ENCODE measurements at places on chromosomes 5 and 9.
A peak's percentile ranks its signal among the peaks of the same experiment; 100 is the strongest.

DNA sequence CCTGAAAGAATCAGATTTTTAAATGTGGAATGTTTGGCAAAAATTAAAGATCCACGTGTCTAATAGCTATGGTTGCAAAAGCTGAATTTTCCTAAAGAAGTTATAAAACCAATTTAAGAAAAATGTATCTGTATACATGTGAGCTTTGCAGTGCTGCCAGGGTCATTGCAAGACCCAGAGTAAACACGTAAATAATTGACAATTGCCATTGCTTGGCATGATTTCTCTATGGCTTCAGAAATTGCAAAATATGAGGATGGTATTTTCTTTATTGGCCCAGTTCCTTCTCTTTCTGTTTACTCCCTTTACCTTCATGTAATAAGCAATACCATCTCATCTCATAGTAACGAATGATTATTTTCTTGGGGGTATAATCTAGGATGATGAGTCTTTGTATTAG, 123.9 kb downstream of the ERCC6L2 start:
- no peak for DNase-seq

- no peak for DNase-seq
These were observed 53.6 kb downstream of the RAB24 start for GRCh38 chr5:177249761-177250537.

- no peak for DNase-seq
These were observed 104.1 kb upstream of the BASP1 start for GRCh38 chr5:17113174-17113958.

DNA sequence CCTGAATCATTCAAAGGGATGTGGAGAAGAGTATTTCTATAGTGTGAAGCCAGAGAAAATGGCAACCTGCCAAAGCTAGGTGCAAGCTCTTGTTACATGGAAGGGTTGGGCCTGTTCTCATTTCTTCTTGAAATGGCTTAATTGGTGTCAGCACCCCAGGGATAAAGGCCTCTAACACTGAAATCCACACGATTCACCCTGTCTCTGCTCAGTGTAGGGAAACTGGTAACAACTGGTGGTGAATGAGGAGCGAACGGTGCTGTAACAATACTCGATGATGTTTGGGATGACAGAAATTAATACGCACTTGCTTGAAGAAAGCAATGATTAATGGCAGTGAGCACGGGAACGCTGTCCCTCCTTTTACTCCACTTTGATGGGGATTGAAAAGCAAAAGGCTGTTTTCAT, 16.2 kb downstream of the PBX3 start:
- DNase-seq = peak; percentile 62

DNA sequence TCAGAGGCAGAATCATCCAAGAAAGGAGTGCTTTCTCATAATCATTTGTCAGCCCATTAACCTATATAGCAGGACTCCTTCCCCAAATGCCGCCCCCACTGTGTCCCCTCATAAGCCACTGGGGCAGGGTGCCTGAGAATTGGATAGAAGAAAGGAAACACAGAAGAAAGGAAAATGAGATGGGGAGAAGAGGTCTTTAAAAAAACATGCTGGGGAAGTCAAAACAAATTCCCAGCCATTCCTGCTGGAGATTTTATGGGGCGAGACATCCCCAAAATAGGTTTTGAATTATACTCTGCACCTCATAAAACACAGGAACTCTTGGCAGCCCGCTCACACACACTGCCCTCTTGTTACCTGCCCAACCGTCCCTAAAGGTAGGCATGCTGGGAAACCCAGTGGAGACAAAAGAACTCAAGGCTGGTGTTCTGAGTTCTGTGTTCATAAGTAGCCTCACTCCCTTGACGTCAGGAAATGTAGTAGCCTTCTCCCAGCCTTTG, 19.7 kb downstream of the ASTN2 start:
- DNase-seq = no peak

DNA sequence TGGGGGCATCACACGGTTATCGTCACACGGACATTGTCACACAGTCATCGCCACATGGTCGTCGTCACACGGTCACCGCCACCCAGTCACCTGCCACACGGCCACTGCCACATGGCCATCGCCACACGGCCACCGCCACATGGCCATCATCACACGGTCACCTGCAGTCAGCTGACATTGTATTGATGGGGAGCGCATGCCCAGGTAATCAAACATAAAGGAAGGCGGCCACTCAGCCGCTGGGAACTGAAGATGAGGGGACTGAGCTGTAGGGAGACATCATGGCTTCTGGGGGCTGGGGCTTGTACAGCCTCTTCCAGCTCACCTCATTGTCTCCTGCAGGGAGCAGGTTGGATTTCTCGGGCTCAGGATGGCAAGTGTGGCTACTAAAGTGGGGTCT, 49.2 kb downstream of the MRPL36 start:
- no peak for DNase-seq

- no peak for DNase-seq
These were observed 242.5 kb upstream of the RIOK2 start for GRCh38 chr5:97425511-97425910.

DNA sequence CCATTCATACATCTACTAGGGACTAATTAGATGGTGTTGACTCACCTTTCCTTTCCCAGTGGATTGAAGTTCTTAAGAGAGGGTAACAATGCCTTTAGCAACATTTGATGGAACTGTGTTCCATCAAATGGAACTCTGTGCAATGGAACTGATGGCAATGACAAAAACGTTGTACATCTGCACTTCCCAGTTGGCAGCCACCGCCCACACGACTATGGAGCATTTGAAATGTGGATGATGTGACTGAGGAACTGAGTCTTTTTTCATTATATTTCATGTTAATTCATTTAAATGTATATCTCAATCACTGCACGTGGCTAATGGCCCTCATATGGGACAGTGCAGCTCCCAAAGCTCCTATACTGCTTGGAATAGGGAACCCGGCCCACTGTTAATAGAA, 39.0 kb upstream of the ICE1 start:
- DNase-seq = no peak

DNA sequence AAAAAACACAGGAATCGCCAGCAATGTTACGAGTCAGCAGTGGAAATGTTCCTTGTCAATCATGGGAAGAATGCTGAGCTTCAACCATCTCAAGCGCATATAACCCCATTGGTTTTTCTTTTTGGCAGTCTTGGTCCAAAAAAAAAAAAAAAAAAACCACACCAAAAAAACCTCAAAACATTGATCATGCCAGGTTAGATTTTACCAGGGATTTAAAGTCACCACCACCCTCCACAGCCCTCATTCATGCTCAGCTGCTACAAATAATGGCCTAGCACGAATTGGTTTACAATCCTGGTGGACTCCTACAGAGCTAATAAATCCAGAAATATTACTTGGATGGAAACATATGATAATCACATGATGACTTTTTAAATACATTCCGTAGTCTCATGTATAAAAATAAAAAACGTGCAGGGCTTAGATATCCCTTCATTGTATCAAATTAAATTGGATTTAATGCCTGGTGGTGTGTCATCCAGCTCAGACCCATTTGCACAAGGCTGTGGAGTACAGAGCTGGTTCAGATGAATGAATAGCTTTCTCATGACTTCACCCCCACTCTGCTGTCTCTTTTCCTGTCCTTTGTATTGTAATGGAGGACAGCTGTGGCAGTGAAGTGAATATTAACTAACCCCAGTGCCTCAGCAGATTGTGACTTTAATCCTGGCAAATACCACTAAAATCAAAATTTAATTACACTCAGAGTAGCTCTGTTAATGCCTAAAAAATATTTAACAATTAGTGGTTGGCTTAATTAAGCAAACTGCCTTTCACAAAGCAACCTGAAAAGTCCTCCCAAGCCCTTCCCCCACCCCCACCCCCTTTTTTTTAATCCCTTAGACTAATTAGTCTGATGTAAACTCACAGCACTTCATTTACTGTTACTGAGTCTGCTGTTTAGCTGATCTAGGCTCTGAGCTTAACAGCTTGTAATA, 626.5 kb upstream of the ZNF608 start:
- DNase-seq = no peak

DNA sequence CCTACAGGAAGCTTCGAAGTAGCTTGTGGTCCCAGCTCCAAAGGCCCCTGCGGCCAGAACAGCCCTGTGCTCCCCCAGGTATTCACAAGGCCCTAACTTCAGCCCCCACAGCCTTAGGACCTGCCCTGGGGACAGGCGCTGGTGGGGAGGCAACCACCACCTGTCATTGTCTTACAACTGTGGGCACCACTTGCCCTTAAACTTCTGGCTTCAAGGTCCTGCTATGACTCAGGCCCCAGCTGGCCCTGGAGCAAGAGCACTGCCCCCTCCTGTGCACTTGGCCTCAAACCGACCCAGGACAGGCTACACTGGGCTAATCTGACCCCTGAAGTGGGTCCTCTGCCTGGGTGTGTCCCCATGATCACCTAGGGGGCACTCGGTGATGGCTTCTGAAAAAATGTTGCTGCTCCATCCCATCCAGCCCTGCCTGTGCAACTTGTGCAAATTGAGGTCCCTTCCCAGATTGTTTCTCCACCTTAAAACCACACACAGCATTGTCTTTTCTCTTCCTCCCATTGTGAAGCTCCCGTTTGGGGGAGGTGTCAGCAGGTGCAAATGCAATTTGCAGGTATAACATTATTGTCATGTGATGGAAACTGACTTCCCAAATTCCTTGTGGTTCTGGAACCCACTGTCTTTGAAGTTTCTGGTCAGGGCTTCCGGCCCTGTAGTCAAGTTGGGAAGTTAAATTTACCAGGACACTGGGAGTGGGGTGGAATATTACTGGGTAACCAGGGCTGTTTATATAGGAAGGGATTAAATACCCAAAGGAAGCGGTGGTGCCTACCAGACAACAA, 1.1 kb upstream of the PROB1 start:
- no peak for DNase-seq

- DNase-seq = no peak
These were observed 31.9 kb upstream of the ENTREP1 start for GRCh38 chr9:69293156-69293555.

GRCh38 chr9:79043916-79044315, 527.8 kb upstream of the TLE4 start:
- no peak for DNase-seq

GRCh38 chr9:133080161-133080560, 18.4 kb downstream of the CEL start:
- DNase-seq = no peak

DNA sequence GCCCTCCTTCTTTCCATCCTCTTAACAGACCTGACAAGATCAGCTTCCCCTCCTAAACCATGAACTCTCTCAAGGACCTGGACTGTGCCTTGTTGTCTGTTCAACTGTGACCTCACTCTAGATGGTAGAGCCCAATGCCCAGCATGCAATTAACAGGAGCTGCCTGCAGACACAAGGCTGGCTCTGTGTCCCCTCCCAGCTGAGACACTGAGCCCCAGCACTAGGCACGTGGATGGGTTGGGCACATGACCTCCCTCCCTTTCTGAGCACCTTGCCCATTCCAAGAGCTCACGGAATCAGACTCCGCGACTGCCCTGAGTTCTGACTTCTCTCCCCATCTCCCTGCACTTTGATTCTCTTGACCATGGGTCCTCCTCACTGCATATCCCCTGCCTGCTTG, 93.5 kb upstream of the LRRTM2 start:
- DNase-seq = no peak

GRCh38 chr9:19490828-19491227, 82.0 kb downstream of the ACER2 start:
- no peak for DNase-seq

DNA sequence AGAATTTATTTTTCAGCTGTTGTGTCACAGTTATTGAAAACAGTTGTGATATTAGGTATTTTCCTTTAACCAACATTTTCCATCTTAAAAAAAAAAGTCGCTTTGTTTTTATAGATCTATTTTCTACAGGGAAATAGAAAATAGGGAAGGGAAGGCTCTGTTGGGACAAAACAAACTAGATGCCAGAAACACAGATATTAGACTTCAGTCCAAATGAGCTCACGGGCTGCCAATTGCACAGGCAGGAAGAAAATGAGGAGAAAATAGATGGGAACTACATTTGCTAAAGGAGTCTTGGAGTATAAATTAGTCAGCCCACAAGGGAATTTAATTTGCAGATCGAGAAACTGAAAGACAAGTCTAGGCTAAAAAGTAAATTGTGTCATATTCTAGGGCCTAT, 21.4 kb upstream of the ISOC1 start:
- no peak for DNase-seq

DNA sequence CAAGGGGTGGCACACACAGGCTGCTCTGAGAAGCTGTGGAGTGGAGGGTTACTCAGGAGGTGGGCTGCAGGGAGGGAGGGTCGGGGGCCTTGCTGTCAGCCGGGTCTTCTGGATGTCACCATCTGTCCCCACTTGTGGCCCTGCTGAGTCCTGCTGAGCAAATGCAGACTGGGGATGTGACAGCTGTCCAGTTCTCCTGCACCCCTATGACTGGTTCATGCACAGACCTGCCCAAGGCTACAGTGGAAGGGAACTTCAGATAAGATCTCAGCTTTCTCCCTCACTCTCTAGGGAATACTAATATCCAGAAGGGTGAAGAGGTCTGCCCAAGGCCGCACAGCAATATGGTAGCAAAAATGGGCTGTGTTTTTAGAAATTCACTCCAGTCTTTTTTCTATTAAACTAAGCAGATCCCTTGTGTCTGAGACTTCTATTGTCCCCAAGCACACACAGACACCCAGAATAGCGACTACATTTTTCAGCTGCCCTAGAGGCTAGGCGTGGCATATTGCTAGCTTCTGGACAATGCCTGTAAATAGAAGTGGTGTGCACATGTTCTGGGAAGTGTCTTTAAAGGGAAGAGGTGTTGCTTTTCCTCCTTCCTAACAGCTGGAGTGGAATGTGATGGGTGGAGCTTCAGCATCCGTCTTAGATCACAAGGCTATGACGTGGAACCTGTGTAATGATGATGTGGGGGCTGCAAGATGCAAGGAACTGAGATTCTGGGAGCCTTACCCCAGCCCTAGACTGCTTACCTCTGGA, 51.1 kb upstream of the TBC1D2 start:
- DNase-seq = no peak

GRCh38 chr9:19623941-19624340, 164.9 kb downstream of the SLC24A2 start:
- DNase-seq = no peak

DNA sequence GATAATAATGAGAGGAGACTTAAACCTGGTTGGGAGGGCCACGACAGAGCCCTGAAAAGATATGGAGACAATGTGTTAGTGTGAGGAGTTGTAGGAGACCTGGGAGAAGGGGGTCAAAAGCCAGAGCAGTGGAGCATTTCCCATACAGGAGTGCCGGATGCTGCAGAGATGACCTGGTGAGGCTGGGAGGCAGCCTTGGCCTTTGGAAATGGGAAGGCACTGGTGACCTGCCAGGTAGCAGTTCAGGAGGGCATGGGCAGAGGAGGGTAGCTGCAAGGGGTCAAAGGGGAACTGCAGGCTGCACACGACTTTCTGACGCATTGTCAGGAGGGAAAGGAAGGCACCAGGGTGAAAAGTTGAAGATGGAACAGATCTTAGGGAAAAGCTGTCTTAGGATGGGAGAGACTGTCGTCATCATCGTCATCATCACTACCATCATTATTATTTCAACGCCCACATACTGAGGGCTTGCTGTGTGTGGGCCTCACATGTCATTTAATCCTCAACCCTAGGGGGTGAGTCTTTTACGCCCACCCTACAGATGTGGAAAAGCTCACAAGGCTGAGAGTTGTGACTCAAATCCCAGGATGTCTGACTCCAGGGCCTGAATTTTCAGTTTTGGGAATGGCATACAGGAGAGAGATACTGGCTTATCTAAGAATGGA, 13.3 kb downstream of the ARAP3 start:
- no peak for DNase-seq

GRCh38 chr5:149413477-149414210, 34.6 kb upstream of the IL17B start:
- no peak for DNase-seq

Measured in KG1 (cell line).